ENCODE measurements at places on chromosomes 4 and X. TPM values are rescaled to one million over a fixed set of nuclear protein-coding genes. Genes with fewer than 3 reads are reported as not detected.

DNA sequence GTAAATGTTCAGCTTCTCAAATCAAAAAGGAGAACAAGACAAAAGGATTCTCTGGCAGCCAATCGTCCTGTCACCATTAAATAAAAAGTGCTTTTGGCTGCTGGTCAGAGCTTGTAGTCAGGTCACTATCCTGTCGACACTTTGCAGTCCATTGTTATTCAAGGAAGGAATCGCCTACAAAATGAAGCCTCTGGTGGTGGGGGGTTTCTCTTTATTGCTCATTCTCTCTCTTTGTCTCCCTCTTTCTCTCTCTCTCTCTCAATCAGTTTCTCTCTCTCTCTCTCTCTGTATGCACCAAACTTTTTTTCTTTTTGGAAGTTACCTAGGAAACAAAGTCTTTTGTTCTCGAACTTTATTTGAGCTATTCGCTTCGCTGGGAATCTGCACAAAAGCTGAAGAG is 17.6 kb upstream of the SCML1 start:
- no peaks in the 10 kb centered on the region for H3K27me3 ChIP-seq
- no peaks in the 10 kb centered on the region for H3K4me1 ChIP-seq
- H3K36me3 ChIP-seq = no peaks in the 10 kb centered on the region
- no peak for DNase-seq
- no peak overlapping the region for H3K4me3 ChIP-seq

DNA sequence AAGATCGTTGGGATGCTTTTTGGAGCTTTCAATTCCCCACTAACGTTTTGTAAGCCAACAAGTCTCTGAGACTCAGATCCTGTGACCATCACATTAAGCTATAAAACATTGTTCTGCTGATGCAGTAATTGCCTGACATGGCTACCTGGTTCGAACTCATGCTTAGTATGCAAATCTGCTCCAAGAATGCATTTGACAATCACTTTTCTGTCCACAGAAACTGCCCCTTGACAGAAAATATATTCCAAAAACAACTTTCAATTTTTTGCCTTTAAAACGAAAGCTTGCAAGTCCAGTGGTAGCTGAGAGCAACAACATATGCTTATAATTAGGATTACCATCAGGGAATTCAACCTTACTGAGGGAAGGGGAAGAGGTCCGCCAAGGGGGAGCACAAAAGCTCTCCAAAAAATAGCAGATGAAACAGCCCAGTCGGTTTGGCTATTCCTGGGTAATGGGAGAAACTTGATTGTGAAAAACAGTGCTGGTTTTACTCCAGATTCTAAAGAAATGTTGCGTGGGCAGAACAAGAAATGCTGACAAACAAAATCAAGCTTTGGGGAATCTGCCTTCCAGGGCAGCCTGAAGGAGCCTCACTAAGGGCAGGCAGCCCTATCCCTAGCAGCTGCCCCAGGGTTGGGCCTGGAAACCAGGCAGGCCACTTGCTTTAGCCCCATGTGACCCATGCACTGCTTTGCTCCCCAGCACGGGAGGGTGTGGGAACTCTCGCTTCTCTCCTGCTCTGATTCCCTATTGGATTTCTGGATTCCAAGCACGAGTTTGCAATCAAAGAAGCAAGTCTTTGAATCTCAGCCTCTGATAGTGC is 160.7 kb upstream of the LDB2 start:
- H3K4me1 ChIP-seq = no peaks in the 10 kb centered on the region
- no peaks in the 10 kb centered on the region for H3K36me3 ChIP-seq
- DNase-seq = no peak

DNA sequence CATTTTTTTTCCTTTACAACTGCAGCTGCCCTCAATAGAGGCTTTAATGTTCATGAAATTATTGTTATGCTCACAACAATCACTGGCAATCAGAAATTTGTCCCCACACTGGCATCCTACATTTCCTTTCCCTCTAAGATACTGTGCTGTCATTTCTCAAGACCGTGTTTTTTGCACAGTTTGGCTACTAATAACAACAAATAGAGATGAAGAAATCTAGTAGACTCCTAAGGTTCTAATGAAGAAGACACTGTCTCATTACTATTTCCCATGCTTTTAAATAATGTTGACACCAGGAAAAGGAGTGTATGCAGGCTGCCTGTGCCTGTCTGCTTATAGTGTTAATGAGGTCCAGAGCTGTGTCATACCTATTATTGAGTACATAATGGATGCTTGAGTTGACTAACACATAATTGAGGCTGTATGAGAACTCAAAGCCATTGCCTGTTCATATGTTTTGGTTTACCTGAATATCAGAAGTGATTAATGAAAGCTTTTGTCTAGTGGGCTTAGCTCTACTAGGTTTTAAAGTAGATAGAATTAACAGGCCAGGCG is 1.5 kb upstream of the EIF4E start:
- H3K27ac ChIP-seq = peak overlapping the region; percentile 97
- H3K27me3 ChIP-seq = no peaks in the 10 kb centered on the region
- peak overlapping the region; percentile 96 for H3K4me3 ChIP-seq
- DNase-seq = no peak
- H3K36me3 ChIP-seq = no peaks in the 10 kb centered on the region
- H3K4me1 ChIP-seq = peaks cover 18% of the 10 kb centered on the region

GRCh38 chr4:189385098-189385497 is 555.6 kb upstream of the FRG1 start:
- no peak for DNase-seq
- H3K4me1 ChIP-seq = no peaks in the 10 kb centered on the region
- H3K4me3 ChIP-seq = no peak overlapping the region
- H3K27ac ChIP-seq = no peak overlapping the region
- no peaks in the 10 kb centered on the region for H3K27me3 ChIP-seq
- H3K36me3 ChIP-seq = no peaks in the 10 kb centered on the region

- H3K27me3 ChIP-seq = no peaks in the 10 kb centered on the region
- H3K4me3 ChIP-seq = no peak overlapping the region
- H3K36me3 ChIP-seq = no peaks in the 10 kb centered on the region
- DNase-seq = no peak
These were observed 9.6 kb downstream of the CA5B start for GRCh38 chrX:15747626-15748173.

DNA sequence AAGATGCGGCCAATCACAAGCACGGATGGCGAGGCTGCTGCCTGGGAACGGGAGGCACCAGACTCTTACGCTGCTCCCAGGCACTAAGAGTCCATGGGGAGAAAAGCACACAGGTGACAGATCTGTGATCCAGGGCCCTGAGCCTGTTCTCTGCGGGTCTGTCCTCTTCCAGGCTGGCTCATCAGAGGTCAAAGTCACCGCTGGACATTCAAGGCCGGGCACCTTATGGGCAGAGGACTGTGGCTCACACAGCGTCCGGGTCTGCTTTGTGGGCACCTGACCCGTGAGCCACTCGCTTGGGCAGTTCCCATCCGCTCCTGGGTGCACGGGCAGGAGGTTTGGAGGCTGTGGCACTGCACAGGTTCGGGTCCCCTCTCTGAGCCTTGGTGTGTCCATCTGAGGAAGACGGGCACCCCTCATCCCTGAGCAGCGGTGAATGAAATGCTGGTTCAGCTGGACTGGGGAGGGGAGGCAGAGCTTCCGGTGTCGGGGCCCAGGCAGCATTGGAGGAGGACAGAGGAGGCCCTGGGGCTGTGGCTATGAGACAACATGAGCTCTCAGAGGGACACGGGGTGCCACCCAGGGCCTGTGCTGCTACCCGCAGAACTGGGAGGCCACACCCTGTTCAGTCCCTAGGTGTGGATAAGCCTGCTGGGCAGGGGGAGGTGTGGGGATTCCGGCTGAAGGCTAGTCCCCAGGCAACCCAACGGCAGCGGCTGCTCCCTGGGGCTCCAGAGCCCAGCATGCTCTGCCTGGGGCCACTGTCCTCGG is 61.2 kb upstream of the AFAP1 start:
- H3K27me3 ChIP-seq = no peaks in the 10 kb centered on the region
- H3K4me3 ChIP-seq = no peak overlapping the region
- H3K36me3 ChIP-seq = peaks cover 11% of the 10 kb centered on the region
- no peak for DNase-seq
- peaks cover 6% of the 10 kb centered on the region for H3K4me1 ChIP-seq
- peak overlapping the region; percentile 12 for H3K27ac ChIP-seq

GRCh38 chr4:16161851-16162408 is 64.3 kb downstream of the TAPT1 start:
- no peaks in the 10 kb centered on the region for H3K4me1 ChIP-seq
- H3K27ac ChIP-seq = no peak overlapping the region
- DNase-seq = no peak
- no peaks in the 10 kb centered on the region for H3K27me3 ChIP-seq
- H3K36me3 ChIP-seq = no peaks in the 10 kb centered on the region
- H3K4me3 ChIP-seq = no peak overlapping the region

- H3K36me3 ChIP-seq = no peaks in the 10 kb centered on the region
- no peaks in the 10 kb centered on the region for H3K27me3 ChIP-seq
- peak; percentile 23 for DNase-seq
- no peak overlapping the region for H3K27ac ChIP-seq
These were observed 26.9 kb downstream of the ARSJ start for GRCh38 chr4:113952452-113953029.

The TGIF2LX gene
- not detected for total RNA-seq

DNA sequence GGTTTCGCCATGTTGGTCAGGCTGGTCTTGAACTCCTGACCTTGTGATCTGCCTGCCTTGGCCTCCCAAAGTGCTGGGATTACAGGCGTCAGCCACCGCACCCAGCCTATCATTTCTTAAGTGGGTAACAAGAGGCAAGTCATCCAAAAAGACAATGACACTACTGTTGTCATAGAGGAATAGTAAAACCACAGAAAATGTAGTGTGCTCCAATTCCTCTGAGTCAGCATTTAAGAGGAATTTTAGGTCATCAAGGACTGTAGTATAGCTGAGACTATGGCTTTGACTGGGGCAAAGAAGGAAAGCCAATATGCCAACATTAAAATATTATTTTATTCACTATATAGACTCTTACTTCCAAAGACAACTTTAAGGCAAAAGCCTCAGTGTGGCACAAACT is 48.4 kb downstream of the ATP8A1 start:
- H3K4me3 ChIP-seq = no peak overlapping the region
- no peak for DNase-seq
- no peaks in the 10 kb centered on the region for H3K27me3 ChIP-seq
- no peak overlapping the region for H3K27ac ChIP-seq
- no peaks in the 10 kb centered on the region for H3K36me3 ChIP-seq

GRCh38 chr4:151488968-151489367 is 80.0 kb downstream of the FHIP1A start:
- no peaks in the 10 kb centered on the region for H3K27me3 ChIP-seq
- H3K4me3 ChIP-seq = no peak overlapping the region
- no peaks in the 10 kb centered on the region for H3K36me3 ChIP-seq
- DNase-seq = no peak
- H3K27ac ChIP-seq = no peak overlapping the region
- H3K4me1 ChIP-seq = peaks cover 4% of the 10 kb centered on the region

- H3K27ac ChIP-seq = no peak overlapping the region
- no peaks in the 10 kb centered on the region for H3K4me1 ChIP-seq
- H3K4me3 ChIP-seq = no peak overlapping the region
- H3K36me3 ChIP-seq = no peaks in the 10 kb centered on the region
- no peak for DNase-seq
These were observed 72.8 kb downstream of the KIT start for GRCh38 chr4:54730581-54730980.

The GLRA2 gene
- total RNA-seq = not detected

Measured in adrenal gland (tissue), 19 donors.